ENCODE measurements at places on chromosomes 12 and 14. TPM values are rescaled to one million over a fixed set of nuclear protein-coding genes. Genes with fewer than 3 reads are reported as not detected.
A peak's percentile ranks its signal among the peaks of the same experiment; 100 is the strongest.

The TAS2R10 gene
- 1.2 TPM for total RNA-seq

DNA sequence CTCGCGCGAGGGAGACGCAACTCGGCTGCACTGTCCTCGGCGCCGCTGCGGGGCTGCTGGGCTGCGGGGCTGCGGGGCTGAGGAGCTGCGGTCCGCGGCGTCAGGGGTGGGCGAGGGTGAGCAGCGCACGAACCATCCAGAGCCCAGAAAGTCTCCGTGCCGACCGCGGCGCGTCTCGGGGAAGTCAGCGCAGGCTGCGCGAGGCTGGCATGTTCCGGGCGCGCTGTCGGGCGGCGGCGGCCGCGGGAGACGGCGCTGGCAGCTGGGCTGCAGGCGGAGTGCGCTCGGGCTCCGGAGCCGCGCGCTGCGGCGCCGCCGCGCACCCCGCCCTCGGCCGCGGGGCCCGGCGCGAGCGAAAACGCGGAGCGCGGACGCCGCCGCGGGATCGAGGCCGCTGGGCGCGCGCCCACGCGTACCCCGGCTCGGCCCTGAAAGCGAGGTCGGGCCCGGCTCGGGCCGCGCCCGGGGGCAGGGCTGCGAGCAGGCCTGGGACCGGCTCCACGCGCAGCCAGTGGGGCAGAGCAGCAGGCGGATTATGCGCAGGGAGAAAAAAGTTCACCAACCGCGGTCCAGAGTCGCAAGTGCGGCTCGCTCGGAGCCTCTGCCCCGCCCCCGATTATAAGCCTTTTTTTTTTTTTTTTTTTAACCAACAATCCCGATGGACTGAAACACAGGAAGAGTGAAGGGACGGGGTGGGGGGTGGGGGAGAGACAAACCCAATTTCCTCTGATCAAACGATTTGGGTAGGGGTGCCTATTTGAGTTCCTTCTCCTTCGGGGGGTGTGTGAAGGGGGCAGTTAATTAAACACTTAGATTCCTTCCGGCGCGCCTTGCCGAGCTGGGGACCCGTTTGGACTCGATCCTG is at the start of gene PRICKLE1:
Gene PRICKLE1 (minus strand): TSS at position 282 of the 865 bp plus-strand sequence. CDS start 117,230 bp downstream, outside the sequence.
- DNase-seq = peak; percentile 74

DNA sequence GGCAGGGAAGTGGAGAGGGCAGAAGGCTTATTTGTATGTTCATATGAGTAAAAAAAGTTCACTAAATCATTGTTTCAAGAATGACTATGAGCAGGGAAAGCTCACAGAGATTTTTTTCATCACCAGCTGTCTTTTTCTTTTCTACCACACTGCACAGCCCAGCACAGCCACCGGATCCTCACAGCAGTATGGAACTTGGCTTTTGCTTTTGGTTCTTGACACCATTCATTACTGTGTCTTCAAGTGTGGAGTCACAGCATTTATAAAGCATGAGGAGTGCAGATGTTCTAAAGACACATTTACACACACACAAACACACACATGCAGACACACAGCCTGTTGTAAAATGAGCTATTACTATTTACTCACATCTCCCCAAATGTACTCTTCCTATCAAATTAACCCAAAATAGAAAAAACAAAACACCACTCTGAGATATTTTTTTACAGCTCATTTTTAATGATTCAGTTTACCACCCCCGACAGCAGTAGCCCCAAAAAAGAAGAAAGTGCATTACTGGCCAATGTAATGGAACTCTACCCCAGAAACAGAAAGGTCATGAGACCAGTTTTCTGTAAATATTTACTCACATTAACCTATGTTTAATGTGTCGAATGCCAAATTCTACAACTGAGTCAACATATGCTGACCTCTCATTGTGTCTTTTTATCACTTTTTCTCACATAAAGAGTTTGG is 60.5 kb downstream of the BTG1 start:
- no peak for DNase-seq

The LMO3 gene
- total RNA-seq = 29.3 TPM

GRCh38 chr14:70186900-70187451 is 1.8 kb downstream of the SLC8A3 start:
- peak; percentile 15 for DNase-seq

The TRPV4 gene
- total RNA-seq = 4.1 TPM

GRCh38 chr12:92244036-92244435 is 98.4 kb upstream of the BTG1 start:
- DNase-seq = peak; percentile 8

The ACSS3 gene
- total RNA-seq = 19.4 TPM

DNA sequence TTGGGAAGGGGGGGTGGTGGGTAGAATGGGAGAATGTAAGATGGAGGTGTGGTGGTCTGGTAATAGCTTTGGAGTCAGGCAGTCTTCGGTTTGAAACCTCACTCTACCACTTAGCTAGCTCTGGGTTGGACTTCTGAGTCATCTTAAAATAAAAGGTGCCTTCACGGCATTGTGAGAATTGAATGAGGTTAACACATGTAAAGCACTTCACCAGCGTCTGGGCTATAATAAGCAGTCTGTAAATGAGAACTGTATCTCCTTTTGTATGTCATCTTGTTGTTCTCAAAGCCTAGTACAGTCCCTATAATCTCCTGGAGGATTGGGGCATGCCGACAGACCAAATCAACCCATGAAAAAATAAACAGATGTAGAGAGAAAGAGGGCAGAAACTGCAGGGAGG is 11.2 kb downstream of the C2CD5 start:
- DNase-seq = no peak

DNA sequence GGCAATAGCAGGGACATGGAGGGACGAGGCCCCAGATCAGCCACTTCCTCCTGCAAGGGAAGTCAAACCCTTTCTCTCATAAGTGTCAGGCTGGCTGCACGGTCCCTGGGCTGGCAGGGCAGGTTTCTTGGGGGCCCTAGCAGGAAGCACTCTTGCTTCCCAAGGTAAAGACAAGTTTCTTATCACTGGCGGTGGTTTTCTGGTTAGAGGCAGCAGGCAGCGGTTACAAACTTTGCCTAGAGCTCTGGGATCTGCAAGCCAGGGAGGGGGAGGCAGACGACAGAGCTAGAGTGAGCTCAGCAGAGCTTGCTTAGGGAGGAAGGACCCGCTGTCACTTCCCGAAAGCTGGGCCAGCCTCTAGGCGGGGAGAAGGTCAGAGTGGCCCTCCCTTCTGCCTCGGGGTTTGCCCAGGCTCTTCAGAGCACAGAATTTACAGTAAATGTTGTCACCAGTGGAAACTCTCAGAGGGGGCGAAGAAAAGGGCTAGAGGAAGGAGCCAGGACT is 20.4 kb downstream of the BATF start:
- peak; percentile 85 for DNase-seq

GRCh38 chr14:44803239-44803905 is 158.4 kb downstream of the KLHL28 start:
- peak; percentile 52 for DNase-seq

The KRT77 gene
- total RNA-seq = not detected

- no peak for DNase-seq
Measured at GRCh38 chr14:63713058-63713457, 14.8 kb downstream of the SGPP1 start.

DNA sequence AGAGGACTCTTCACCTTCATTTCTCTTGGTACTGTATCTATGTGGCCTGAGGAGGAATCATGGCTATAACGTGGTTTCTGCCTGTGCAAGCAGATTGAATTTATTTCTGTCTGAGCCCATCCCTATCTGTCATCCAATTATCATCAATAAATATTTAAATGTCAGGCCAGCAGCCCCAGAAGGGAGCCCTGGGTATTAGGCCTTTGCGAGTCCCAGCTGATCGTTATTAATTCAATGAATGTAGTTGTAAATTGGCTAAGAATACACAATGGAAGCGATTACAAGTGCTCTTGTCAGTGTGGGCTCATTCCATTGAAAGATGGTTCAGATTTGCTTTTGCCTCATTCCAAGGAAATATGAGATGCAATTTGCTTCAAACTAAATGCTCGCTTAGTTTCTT is 142.0 kb downstream of the KTN1 start:
- no peak for DNase-seq

The OR4E2 gene
- not detected for total RNA-seq

The ALG10B gene
- 3.9 TPM for total RNA-seq

The LRIG3 gene
- total RNA-seq = 10.7 TPM

Data from cardiac muscle cell (in vitro differentiated cells and primary cell).